ENCODE measurements at places on chromosomes 7 and 10.

- DNase-seq: no peak
These were observed 66.6 kb downstream of the PRKCQ start for GRCh38 chr10:6513476-6513875.

DNA sequence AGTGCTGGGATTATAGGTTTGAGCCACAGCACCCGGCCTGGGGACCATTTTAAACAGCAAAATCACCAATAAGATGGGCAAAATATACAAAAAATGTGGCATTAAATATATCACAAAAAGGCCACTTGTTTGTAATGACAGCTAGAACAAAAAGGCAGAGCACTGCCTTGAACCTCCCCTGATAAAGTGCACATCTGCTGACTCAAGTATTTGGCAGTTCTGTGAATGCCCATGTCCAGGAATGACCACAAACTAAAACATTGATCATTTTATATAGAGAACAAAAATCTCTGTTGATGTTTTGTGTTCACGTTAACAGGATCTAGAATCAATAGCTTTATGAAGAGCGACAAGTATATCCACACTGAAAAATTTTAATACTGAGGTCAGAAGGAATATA lies 21.5 kb downstream of the HERC4 start:
- DNase-seq: no peak

DNA sequence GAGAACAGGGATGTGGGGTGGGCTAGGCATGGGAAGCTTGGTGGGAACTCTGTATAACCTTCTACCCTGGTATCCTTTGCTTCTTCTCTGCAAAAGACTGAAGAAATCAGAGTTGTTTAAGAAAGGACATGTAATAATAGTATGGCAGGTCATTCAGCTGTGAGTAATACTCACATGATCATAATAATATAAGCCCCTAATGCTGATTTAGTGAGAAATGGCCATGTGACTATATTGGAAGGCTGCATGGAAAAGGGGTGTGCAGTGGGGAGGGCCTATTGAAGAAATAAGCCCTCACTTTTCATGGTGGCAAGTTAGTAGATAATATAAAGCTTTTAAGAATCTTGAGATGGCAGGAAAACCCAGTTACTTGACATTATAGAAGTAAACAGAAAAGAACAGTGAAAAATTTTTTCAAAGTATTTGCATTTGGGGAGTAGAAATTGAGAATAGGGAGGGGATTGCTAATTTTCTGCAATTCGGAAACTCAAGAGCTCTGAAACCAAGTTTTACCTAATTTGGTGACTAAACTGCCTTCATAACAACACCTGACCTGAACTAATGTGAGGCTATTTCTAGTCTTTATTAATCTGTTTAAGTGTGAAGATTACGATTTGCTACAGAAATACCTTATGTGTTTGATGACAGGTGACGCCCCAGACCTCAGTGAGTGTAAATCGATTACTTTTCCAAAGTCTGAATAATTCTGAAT lies 44.4 kb downstream of the ATXN7L1 start:
- no peak for DNase-seq

DNA sequence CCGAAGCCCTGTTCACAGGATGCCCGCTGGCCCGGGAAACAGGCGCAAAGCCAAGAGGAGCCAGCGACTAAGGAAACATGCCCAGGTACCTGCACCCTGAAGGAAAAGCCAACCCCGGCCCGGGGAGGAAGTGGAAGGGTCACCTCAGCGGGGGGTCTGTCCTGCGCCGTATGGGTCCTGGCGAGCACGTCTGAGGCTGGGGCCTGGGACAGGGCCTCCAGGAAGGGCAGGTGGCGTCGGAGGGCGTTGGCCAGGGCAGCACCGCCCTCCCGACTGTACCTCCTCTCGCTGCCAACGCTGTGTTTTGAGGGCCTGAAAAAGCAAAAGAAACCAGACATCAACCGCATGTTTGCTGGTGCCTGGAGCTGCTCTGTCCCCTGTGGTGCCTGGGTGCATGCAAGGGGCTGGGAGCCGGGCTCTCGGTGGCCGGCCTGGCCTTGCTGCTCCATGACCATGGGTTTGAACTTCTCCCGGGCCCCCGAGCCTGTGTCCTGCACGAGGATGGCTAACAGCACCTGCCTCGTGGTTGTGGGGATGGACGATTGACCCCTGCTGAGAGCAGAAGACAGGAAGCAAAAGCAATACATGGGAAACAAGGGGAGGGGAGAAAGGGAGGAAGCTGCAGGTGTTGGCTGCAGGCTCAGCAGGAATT lies 395.3 kb downstream of the PTPRN2 start:
- DNase-seq: no peak

DNA sequence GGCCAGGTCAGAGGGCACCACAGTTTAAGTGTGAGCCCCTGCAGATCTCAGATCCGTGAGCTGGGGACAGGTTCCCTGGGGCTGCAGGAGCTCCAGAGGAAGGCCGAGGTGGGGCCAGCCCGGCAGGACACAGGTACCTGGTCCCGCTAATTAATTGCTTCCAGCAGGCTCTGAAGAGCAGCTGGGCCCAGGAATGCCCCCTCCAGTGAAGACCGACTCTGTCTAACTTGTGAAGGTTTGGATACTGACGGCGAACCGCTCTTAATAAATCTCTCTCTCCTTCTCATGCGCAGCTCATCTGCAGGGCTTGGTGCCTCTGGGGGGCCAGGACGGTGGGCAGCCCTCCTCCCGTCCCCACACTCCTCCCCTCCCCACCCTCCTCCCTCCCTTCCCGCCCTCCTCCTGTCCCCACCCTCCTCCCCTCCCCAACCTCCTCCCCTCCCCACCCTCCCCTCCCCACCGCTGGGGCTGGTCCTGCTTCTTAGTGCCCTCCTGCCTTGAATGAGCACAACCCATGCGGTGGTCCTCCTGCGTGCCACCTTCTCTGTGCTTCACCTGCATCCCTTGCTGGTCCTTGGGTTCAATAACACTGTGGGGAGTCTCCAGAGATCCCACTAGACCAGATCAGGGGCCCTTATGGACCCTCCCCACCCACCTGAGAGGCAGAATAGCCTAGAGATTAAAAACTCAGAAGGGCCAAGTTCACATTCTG lies 38.3 kb downstream of the PDGFA start:
- DNase-seq: no peak

- DNase-seq: no peak
These were observed 745 bp downstream of the TCERG1L start for GRCh38 chr10:131310551-131311401.

Data from activated CD8-positive, alpha-beta memory T cell treated with anti-CD3 and anti-CD28 coated beads, Interleukin-2, amount 10 ng/mL, durations not matched to agents 7 days and 5 days (primary cell).